ENCODE measurements at places on chromosomes 16 and 17.
A peak's percentile ranks its signal among the peaks of the same experiment; 100 is the strongest.

DNA sequence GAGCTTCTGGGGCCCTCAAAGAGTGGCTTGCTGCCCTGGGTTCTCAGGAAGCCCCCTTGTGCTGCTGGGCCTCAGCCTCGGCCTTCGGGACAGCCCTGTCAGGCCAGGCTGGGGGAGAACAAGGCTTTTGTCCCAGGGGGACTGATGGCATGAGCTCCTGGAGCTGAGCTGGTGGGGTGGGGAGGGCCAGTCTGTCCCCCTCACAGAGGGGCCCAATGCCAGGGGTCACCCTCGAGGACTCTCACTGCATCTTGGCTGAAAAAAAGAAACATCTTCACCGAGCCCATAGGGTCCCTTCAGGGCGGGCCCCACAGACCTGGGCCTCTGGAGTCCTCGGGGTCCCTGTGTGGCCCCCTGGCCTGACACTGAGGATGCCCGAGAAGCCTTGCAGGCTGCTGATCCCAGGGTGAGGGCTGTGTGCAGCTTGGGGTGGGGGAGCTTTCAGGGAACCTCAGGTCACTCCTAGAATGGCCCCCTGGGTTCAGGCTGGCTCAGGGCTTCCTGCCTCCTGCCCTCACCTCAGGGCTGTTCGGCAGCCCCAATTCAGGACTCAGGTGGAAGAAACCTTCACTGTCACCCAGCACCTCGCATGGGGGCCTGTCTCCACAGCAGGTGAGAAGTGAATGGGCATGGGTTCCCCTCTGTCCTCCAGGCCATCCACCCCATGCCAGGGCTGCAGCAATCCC lies 90.5 kb downstream of the TNFRSF13B start:
- no peak for DNase-seq

- DNase-seq = no peak
Observed at GRCh38 chr17:8791910-8792270, 7.3 kb downstream of the MFSD6L start.

- no peak for DNase-seq
Observed at GRCh38 chr17:81902023-81902652, at the start of gene NPB. TSS of gene NPB (plus strand) at chr17:81902238. CDS start at chr17:81902278, 40 bp downstream.

- peak; percentile 19 for DNase-seq
Observed at GRCh38 chr16:57736419-57737351, 1.1 kb downstream of the KATNB1 start.

DNA sequence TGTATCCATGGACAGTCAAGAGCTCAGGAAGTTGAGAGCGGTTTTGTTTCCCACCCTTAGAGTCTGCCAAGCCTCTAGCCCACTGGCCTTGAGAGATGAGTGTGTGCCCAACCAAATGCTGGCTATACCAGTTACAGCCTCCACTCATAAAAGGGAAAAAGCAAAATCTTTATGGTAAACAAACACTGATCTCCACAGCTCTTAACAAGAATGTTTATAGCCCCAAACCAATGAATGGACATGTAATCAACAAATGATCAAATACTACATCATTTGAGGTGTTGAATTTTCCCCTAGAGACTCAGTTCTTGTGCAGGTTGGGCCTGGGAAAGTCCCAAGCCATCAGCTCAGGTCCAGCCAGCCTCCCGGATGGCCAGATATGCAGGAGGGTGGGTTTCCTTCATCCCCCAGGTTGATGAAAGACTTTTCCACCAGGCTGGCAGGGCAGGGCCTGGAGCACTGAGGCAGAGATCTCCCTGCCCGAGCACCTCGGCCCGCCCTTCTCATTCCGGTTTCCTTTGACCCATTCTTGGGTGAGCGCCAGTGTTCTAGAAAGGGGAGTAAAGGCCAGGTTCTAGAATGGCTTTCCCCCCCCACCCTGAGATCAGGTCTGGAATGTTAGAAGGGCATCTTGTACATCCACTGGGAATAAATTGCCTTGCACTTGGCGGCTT lies 3.9 kb upstream of the EFTUD2 start:
- DNase-seq = no peak

GRCh38 chr16:74216319-74216718 lies 80.3 kb upstream of the PSMD7 start:
- DNase-seq = no peak

DNA sequence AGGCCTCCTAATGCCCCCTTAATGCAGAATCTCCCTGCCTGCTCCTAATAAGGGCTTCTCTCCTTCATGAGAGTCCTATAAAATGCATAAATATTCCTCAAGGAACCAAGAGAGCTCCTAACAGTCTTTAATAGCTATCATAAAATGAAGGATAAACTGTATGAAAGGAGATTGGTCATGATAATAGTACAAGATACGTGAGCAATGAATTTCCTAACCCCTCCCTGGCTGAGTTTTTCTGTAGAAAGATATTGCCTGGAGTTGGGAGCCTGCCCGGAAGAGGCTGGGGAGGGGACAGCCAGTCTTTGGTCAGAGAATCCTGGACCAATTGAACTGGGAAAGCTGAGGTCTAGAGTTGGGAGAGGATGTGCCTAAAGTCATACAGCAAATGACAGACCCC lies 321.9 kb upstream of the CDH5 start:
- DNase-seq = no peak

- DNase-seq = no peak
Observed at GRCh38 chr16:57889522-57889921, 81.4 kb downstream of the CNGB1 start.

- DNase-seq = no peak
Observed at GRCh38 chr16:56708525-56709442, 21.1 kb upstream of the NUP93 start.

- no peak for DNase-seq
Observed at GRCh38 chr16:104928-105327, 26.9 kb downstream of the MPG start.

GRCh38 chr16:35399133-35399532 lies 1939.7 kb downstream of the TP53TG3F start:
- DNase-seq = no peak

DNA sequence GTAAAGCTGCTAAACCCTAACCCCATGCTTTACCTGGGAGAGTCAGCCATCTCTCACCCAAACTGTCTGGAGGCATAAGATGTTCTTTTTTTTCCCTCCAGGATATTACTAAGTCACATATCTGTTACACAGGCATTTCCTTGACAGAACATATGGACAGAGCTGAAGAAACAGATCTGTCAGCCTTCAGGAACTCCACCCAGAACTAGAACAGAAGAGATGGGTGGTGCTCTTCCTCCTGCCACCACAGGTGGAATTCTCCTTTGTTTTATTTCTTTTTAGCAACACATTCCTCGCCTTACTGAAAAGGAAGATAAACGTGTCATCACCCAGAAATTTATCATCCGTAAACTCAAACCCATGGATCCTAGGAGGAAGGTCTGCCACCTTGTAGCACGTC lies 8.8 kb downstream of the MYCBPAP start:
- no peak for DNase-seq

DNA sequence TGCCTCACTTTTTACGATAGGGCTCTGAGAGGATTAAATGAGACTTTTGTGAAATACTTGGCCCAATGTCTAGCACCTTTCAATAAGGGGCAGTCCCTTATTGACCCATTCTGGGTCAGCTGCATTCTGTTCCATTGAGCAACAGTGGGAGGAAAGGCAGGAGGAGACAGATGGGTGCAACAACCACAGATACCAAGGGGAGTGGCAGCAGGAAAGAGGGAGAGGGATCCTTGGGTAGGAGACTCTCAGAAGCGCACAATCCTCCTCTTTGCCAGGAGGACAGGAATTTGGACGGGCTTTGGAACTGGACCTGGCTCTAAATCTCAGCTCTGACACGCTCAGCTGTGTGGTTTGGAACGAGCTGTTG lies 3.5 kb downstream of the PIPOX start:
- DNase-seq = no peak

GRCh38 chr17:3966720-3967363 lies 2.6 kb upstream of the ATP2A3 start:
- peak; percentile 73 for DNase-seq

- DNase-seq = no peak
Observed at GRCh38 chr16:76583466-76583865, 306.3 kb downstream of the CNTNAP4 start.

GRCh38 chr17:67125417-67125816 lies 81.1 kb downstream of the CACNG1 start:
- no peak for DNase-seq

DNA sequence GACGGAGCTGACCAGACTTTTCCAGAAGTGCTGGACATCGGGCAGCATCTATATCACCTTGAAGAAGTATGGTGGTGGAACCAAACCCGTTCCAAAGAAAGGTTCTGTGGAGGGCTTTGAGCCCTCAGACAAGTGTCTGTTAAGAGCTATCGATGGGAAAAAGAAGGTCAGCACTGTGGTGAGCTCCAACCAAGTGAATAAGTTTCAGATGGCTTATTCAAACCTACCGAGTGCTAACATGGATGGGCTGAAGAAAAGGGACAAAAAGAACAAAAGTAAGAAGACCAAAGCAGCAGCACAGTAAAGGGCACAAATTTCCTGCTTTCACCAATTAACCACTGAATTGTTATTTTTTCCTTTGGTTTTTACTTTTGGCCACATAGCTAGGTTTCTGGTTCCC lies 6.9 kb downstream of the KAT7 start:
- DNase-seq = no peak

GRCh38 chr16:78040396-78040795 lies 18.0 kb downstream of the CLEC3A start:
- no peak for DNase-seq

GRCh38 chr17:50625032-50625871 lies 9.4 kb upstream of the ABCC3 start:
- DNase-seq = no peak

GRCh38 chr16:16158741-16159374 lies 64.4 kb downstream of the ABCC6 start:
- no peak for DNase-seq

GRCh38 chr16:24996301-24996700 lies 18.9 kb downstream of the ARHGAP17 start:
- DNase-seq = peak; percentile 41

DNA sequence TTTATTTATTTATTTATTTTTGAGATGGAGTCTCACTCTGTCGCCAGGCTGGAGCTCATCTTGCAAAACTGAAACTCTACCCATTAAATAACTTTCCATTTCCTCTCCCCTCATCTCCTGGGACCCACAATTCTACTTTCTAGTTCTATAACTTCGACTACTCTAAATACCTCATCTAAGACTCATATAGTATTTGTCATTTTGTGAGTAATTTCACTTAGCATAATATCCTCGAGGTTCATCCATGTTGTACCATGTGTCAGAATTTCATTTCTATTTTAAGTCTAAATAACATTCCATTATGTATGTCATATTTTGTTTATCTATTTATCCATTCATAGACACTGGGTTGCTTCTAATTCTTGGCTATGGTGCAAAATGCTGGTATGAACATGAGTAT lies 5.1 kb upstream of the NT5M start:
- no peak for DNase-seq

- DNase-seq = no peak
Observed at GRCh38 chr16:68299571-68300453, 10.9 kb downstream of the SLC7A6OS start.

DNA sequence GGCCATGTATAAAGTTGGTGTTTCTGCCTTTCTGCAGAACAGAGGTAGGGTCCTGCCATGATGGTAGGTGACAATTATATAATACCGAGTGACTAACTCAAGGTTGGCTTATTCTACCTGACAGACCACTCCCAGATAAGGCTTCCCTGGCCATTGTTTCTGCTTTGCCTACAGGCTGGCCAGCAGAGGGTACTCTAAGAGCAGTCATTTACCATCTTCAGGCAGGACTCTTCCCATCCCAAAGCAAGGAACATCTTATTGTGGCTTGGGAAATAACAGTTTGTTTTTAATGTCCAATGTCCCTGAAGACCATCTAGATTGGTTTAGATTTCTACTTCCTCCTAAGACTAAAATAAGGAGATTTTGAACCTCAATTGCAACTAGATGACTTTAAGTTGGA lies 74.1 kb downstream of the SNX11 start:
- no peak for DNase-seq

DNA sequence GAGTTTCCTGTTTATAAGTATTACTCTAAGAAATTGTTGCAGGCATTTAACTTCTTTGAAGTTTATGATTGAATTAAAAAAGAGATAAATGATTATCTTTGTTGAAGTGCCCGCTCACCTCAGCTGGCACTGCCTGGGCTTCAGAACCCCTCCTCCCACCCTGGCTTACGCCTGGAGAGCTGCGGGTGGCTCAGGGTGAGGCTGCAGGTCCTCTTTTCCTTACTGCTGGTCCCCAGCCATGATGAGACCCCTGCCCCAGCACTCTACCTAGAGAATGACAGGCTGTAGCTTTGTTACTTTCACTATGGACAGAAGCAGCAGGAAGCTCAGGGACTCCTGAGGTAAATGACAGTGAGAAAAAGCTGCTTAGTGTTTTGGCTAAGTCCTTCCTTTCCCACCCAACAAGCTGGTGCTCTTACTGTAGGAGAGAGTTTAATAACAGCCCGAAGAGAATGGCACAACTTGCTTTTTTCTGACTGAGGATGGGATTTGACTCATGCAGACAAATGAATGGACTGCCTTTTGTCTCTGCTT lies 62.1 kb downstream of the EPN2 start:
- DNase-seq = no peak

- DNase-seq = peak; percentile 29
Observed at GRCh38 chr17:75047398-75048098, 523 bp downstream of the KCTD2 start.

DNA sequence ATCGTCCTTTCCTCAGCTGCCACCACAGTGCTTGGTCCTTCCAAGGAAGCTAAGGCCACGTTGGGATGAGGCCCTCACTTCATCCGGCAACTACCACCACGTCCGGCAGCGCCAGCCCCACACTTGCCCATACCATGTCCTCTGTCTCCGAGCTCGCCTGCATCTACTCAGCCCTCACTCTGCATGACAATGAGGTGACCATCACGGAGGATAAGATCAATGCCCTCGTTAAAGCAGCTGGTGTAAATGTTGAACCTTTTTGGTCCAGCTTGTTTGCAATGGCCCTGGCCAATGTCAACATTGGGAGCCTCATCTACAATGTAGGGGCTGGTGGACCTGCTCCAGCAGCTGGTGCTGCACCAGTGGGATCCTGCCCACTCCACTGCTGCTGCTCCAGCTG lies 44.9 kb downstream of the TTC19 start:
- no peak for DNase-seq

GRCh38 chr17:4449736-4450135 lies 16.0 kb downstream of the SPNS3 start:
- no peak for DNase-seq

DNA sequence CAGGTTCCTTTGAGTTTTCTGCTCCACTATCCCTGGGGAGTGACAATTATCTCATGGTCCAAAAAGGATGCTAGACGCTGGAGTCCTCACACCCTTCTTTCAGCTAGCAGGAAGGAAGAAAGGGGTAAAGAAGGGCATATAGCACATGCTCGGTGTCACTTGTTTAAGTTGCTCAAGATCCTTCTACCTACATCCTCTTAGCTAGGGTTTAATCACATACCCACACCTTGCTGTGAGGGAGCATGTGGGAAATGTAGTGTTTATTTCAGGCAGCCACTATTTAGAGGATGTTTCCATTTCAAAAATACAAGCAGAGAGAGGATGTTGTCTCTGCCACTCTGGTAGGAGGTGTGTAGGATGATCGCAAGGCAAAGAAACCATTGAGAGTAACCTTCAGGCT lies 4.5 kb downstream of the PRKCB start:
- DNase-seq = no peak

DNA sequence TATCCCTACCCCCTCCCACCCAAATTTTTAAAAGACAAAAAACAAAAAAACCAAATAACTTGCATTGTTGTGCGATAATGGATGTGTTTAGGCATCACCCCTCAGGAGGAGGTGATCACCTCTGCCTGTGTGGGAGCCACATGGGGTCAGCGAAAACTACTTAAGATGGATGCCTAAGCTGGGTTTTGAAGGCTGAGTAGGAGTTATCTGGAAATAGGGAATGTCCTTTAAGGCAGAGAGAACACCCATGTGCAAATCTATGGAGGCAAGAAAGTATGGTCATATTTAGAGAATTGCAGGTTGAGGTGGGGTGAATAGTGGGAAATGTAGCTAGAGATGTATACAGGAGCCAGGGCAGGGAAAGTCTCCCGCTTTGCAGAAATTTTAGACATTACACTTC lies 5.6 kb upstream of the TACO1 start:
- no peak for DNase-seq

All from germinal center (tissue), 1 donor.